Jurkat, Clone E6-1 (cell line): ENCODE measurements at places on chromosomes 4 and X.

DNA sequence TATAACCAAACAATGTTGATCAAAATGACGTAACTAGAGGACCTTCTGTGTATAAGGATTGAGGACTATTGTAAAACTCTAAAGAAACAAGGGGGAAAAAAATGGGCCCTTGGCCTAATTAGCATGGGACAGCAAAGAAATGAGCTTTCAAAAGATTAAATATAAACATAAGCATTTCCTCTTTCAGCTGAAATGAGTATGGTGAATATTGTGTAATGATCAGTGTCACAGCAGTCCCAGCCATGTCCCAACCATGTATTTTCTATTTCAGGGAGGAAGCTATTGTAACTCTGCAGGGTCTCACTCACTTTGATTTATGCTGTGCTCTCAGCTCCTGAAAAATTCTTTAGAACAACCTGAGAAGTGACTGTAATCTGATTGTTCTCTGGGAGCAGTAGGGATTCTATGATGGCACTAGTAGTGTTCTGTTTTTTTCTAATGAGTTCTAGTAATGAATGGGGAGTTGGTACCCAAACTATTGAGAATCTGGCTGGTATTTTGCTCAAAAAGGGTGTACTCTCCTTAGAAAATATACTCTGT, 25.8 kb downstream of the ANXA10 start:
- DNase-seq = no peak

GRCh38 chrX:122907375-122907774, 276.7 kb upstream of the GRIA3 start:
- DNase-seq = no peak

DNA sequence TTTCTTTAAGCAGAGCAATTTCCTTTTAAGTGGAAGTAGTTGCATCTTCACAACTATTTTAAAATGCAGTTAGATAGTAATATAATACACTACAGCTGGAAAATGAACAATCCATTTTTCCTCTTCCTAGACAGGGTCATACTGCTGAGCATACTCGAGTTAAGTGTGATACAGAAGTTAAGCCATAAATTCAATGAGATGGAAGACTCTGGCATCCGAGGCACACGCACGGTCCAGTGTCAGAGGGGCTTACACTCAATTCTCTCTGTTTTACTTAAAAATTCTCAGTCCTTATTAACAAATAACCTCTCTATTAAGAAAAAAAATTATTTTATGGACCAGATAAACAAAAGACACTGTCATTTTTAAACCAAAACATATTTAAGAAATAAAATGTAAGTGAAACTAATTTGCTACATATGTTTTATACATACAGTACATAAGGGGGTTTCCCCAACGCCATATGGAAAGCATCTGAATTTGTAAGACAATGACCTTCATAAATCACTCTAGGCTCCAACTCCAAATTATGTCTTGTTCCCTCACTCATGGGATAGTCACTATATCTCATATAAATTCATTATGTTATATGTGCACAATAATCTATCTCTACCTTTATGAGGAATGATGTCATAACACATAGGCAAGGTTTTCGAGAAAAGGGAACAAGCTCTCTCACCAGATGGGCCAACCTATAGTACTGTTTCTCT, 315.3 kb downstream of the PAPSS1 start:
- DNase-seq = no peak

GRCh38 chr4:109721033-109721432, 8.8 kb downstream of the PLA2G12A start:
- no peak for DNase-seq

GRCh38 chrX:120260369-120260768, 9.8 kb downstream of the ZBTB33 start:
- DNase-seq = no peak

GRCh38 chrX:70446380-70447350, 2.0 kb downstream of the DLG3 start:
- DNase-seq = no peak

DNA sequence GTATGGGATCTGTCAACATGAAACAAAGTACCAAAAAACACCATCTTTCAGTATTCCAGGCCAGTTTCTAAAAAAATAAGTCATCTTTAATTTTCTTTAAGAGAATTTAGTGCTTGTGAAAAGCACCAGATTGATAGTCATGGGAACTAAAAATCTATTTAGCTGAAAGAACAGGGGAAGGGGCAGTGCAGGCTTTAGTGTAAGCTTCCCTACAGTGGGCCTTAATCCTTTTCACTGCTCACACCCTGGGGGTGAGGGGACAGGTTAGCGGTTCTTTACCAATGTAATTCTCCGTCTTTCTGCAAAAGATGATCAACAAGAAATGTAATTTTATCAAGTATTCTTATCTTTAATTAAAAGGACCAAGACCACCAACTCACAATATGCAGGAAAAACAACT, 47.1 kb downstream of the CHIC2 start:
- no peak for DNase-seq

DNA sequence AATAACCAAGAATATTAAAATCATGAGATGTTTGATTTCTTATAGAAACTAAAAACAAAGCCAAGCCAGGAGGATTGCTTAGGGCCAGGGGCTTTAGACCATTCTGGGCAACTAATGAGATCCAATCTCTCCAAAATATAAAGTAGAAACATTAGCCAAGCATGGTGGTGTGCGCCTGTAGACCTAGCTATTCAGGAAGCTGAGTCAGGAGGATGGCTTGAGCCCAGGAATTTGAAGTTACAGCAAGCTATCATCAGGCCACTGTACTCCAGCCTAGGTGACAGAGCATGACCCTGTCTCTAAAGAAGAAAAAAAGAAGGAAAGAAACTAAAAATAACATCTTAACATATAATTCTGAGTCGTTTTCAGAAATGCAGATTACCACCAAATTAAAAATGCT, 96.7 kb downstream of the NAF1 start:
- DNase-seq = no peak

DNA sequence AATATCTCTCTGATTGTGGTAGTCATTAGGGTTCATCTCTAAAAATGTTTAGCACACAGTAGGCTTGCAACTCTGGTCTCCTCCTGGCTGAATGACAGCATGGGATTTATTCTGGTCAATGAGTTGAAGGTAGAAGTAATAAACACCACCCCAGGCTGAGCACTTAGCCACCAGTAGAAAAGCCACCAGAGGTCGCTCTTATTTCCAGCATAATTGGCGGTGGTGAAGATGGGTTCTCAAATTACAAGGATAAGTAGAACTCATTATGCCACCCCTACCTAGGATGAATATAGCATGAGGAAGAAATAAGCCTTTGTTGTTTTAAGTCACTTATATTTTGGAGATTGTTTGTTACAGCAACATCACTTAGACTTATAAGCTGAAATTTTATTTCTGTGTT, 302.7 kb downstream of the GPM6A start:
- peak; percentile 29 for DNase-seq

DNA sequence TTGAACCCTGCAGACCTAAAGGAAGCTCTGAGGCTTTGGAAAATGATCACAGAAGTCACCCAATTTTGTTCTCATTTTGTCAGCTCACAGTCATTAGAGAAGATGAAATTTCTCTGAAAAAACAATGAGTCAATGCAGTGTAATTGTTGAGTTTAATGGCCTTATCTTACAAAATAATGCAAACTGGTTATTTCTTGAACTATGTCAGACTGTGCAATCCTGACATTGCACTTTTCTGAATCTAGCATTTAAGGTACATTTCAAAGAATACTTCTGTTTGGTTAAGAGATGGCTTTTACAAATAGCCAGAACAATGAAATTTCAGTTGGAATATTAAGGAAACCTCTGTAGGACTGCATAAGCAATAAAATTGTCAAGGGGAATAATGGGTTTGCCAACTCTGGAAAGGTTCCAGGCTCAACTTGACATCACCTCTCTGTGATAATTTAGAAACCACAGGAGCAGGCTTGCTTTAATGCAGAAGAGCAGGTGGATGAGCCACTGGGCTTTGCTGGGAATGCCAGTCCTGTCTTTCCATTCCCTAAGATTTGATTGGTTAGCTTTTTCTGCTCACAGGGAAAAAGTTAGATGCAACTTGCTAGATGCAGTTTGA, 222.8 kb downstream of the FRMPD4 start:
- DNase-seq = no peak

DNA sequence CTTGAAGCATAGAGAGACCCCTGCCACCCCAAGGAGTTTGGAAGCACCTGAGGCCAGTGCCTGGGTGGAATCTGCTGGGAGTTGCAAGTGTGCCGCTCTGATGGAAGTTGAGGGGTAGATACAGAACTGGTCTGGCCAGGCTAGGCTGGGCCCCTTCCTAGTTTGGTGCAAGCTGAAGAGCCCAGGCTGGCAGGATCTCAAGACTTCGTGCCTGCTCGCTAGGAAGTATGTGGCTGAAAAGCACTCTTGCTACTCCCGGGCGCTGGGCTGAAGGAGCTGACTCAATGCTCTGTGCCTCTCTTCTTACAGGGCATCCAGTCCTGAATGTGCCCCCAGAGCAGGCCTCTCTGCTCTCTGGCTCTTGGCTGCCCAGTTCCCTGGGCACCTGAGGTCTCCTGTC, 51.7 kb upstream of the PJA1 start:
- DNase-seq = no peak

DNA sequence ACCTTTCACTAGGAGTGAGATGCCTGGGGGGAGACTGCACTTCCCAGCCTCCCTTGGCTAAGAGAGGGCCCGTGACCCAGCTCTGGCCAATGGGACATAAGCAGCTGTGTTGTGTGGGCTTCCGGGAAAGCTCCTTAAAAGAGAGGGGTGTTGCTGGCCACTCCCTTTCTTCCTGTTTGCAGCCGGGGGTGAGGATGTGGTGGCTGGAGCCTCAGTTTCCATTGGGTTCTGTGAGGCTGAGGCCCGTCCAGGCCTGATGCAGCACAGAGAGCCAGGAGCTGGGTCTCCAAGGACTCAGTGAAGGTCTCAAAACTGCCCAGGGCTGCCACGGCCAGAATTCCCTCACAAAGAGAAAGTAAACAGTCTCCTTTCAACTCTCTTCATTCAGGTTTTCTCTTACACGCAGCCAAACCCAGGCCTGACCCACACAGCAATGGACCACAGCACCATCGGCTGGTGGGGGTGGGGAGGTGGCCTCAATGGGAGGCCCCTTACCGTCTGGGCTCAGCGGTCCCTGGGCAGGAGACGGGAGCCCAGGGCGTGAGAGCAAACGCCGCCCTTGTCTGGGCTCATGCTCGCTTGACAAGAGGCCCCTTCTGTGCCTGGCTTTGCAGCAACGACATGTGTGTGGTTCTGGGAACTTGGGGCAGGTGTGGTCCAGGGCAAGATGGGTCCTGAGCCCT, 6.6 kb downstream of the NKX1-1 start:
- no peak for DNase-seq

- no peak for DNase-seq
Measured at GRCh38 chr4:147057611-147058190, 112.0 kb upstream of the TTC29 start.

GRCh38 chrX:51894697-51895336, 1.4 kb downstream of the MAGED1 start:
- DNase-seq = peak; percentile 74

- DNase-seq = no peak
Measured at GRCh38 chr4:100061835-100062234, 111.8 kb upstream of the H2AZ1 start.

- no peak for DNase-seq
Measured at GRCh38 chr4:147163311-147163710, 217.6 kb upstream of the TTC29 start.

DNA sequence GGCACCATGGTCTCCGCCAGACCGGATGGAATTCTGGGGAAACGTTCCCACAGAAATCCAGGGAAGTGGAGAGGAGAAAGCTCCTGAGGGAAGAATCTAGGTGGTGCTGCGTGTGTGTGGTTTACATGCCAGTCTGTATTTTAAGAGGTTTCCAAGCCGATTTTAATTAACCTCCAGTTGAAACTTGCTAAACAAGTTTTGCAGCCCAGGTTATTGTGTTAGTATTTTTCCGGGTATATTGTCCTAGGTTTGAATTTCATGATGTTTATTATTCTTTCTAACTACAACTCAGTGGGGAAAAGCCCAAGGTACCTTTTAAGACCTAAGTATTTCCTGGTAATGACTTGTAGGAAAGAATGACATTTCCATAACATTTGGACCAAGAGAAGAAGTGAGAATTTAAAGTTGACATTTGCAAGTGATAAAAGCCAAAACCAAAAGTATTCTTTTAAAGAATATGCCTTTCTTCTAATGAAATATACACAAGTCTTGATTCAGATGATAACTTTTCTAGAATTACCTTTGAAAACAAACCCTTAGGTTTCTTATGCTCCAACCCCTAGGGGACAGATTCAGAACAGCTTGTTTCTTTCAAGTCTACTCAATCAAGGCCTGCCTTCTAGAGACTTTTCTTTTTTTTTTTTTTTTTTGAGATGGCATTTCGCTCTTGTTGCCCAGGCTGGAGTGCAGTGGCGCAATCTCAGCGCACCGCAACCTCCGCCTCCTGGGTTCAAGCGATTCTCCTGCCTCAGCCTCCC, 14.6 kb downstream of the SAT1 start:
- DNase-seq = no peak

DNA sequence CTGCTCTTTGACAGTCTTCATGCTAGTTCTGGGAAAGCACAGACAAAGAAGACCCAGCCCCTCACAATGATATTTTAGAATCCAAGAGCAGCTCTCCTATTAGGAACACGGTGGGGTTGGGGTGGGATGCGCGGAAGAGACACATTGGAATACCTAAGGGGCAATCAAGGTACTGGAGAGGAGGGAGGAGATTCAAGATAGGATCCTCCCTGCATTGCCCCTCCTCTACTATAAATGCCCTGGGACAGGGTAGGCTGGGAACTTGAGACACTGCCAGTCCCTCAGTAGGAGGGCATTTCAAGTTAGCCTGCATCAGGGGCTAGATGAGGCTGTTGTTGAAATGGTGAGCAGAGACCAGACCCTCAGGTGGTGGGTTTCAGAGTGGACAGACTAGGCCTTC, 5.1 kb downstream of the MAGEB17 start:
- no peak for DNase-seq

DNA sequence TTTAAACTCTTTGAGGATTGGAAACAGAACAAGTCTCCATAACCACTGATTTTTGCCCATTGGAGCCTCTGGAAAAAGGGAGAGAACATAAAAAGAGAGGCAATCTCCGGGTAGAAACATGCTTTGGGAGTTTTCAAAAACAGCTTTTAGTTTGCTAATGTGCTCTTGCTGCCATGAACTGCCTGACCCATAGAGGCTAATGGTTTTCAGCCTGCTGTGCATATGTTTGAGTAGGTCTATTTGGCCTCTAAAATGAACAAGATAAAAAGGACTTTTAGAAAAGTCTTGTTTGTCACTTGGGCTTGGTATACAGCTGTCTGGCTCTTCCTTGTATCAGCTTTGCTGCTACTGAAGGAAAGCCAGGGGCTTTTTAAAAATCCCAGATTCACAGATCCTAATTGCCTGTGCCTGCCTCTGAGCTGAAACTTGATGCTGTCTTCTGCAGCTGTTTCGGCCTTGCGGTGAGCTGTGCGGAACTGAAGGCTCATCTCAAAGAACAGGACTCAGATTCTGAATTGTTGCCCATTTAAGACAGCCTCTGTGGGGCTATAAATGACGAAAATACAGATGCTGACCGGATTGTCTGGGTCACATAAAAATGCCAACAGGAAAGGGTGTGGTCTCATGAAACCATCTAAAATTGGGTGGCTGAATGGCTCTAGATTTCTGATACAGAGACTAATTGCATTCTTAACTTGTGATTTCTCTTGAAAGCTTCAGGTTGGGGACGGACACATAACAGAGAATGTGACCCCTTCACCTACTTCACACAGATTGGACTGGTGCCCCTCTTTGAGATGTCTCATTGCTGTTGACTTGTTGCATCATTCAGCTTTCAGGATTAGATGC, 18.4 kb upstream of the ZNF41 start:
- DNase-seq = no peak
